ENCODE measurements at places on chromosomes 7 and 10.

- no peak for DNase-seq
These were observed 106.2 kb upstream of the KCTD7 start for GRCh38 chr7:66522518-66522917.

GRCh38 chr10:114316744-114317143 lies 77.7 kb downstream of the VWA2 start:
- DNase-seq: no peak

DNA sequence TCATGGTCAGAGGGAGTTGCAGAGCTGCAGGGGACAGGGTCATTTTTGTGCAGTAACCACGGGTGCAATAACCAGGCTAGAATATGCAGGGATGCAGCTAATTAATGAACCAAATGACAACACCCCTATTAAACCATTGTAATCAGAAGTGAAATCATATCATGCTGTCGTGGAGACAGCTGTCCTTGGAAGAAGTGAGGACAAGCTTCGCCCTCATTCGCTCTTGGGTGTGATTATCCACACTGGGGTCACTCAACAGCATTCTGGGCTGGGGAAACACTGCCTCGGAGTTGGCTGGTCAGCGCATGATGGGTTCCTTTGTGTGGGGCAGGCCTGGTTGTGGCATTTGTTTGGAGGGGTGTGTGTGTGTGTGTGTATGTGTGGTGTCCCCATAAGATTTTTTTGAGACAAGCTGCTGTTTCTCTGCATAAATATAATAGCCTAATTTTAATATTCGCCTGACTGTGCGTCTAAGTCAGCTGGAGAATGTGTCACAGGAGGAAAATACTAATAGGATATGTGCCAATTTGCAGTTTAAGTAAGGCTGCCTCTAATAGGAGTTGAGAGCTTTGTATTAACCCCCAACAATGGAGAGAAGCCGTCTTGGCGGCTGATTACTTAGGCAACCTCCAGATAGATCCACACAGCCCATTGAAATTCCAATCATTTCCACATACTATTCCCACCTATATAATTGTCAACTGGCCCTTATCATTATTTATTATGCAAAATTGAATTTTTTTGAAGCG lies 149.4 kb downstream of the DNAJB6 start:
- DNase-seq: no peak

DNA sequence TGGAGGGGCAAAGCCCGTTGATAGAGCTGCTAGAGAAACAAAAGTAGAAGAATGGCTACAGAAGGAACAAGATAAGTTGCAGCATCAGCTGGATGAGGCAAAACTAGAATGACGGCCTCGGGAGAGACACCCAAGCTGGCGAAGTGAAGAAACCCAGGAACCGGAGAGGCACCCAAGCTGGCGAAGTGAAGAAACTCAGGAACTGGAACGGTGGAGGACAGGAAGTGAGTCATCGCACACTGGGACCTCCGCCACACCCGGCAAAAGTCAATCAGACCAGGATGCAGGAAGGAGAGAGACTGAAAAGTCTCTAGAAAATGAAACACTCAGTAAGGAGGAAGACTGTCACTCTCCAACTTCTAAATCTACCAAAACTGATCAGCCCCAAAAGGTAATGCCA lies 133.0 kb upstream of the NEBL start:
- no peak for DNase-seq

DNA sequence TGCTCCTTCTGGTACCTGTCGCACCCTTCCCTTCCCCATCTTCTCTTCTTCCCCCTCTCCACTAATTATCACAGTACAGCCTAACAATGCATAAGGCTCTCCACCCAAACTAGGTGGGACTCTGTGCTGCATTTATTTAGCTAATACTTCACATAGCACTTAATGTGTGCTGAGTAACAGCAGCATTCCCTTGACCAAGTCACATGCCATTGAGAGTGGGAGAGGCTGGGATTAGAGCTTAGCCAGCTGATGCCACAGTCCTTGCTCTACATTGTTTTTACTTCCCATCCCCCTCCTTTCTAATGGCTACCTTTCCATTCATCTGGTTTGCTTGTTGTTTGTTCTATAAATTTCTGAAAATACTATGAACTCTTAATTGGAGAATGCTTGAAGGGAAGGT lies 426.9 kb downstream of the LRMDA start:
- DNase-seq: no peak

DNA sequence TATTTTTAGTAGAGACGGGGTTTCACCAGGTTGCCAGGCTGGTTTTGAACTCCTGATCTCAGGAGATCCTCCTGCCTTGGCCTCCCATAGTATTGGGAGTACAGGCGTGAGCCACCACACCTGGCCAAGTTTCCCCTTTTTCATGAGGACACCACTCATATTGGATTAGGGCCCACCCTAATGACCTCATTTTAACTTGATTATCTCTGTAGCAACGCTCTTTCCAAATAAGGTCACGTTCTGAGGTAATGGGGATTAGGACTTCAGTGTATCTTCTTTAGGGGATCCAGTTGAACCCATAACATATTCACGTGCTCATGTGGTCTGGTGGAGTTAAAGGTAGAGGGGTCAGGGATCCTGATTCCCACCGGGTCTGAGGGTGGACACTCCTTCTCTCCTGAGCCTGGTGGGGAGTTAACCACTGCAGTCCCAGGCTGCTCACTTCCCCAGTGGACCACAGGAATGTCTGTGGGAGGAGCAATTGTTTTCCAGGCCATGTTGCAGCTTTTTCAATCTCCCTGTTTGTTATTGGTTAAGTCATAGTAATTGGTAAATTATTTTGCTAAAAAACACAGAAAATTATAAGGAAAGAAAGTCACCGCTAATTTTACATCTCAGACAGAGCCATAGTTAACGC lies 130.5 kb downstream of the GRK5 start:
- DNase-seq: no peak

Data from cortex of kidney (tissue), 1 donor.